ENCODE measurements at places on chromosomes 13 and 19.

DNA sequence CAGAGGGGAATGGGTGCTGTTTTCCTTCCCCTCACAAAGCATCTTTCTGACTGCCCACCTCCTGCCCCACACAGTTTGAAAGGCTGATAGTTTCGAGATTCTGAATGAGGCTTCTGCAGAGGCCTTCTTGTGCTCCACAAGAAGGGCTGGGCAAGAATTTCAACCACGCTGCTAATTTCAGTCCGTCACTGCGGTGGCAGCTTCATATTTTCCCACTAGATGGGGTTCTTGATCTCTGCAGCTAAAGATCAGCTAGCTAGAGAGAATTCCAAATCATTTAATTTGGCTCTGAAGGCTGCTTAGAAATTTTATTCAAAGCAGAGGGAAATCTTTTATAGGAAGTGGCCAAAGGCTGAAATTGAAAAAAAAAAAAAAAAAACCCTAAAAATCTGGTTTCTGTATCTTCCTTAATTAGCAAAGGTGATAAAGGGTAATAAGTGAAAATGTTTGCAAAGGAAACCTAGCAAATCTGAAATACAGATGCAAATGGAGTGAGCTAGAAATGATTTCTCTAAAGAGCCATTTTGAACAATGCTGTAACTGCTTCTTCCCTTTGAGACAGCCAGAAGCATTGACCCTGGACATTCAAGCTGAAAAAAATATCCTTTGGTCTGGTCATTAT, 38.0 kb upstream of the C13orf42 start:
- no peak for DNase-seq
- H3K27ac ChIP-seq = no peak overlapping the region
- no peak overlapping the region for H3K4me3 ChIP-seq
- H3K36me3 ChIP-seq = no peaks in the 10 kb centered on the region

DNA sequence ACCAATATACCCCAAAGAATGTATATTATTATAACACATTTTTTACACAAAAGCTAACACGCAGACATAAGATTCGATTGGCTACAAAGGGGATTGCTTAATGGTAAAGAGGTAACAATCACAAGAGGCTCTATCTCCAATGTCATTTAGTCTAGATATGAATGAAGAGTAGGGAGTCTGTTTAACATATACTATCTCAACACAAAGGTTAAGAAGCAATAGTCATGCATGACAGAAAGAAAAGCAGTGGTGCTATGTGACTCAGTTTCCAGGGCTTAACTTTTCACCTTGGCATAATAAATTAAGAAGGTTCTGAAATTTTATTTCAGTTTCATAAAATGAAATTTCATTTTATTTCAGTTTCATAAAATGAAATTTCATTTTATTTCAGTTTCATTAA, 33.3 kb downstream of the UFM1 start:
- no peaks in the 10 kb centered on the region for H3K4me1 ChIP-seq
- H3K4me3 ChIP-seq = no peak overlapping the region
- no peak for DNase-seq
- no peaks in the 10 kb centered on the region for H3K36me3 ChIP-seq
- H3K27me3 ChIP-seq = no peaks in the 10 kb centered on the region

DNA sequence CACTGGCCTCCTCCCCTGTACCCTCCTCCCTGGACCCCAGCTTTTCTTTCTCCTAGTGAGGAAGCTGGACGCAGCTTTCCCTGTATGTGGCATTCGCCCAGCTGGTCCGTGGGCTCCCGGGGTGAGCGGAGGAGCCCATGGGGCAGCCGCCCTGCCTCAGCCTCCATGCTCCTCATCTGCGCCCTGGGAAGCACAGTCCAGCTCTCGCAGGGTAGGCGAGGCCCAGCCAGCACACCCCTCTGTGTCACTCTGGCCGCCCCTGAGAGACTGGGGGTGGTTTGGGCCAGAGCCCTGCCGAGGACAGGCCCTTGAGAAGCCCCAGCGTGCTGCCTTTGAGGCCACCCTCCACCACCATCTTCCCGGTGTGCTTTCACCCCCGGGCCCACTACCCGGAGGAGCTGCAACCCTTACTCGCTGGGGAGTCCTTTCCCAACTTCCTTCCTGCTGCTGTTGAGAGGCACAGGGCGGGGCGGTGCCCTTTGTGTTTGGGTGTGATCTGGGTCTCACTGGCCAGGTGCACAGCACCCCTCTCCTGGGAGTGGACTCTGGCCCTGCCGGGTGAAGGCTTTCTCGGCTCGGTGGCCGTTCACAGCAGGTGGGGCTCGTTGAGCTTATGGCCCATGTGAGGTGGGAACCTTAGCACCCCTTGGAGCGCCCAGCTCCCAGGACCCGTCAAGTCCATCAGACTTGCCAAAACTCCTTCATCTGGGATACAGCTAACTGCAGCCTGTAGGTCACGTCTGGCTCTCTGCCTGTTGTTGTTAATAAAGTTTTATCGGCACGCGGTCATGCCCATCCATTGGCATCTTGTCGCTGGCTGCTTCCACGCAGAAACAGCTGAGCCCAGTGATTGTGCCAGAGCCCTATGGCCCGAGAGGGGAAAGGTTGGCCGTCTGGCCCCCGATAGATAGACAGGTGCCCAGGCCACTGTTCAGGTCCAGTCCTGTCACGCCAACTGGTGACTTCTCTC, 3.2 kb downstream of the NCLN start:
- peak overlapping the region; percentile 13 for H3K27ac ChIP-seq
- DNase-seq = peak; percentile 62
- no peak overlapping the region for H3K4me3 ChIP-seq
- H3K36me3 ChIP-seq = no peaks in the 10 kb centered on the region

- H3K27me3 ChIP-seq = no peaks in the 10 kb centered on the region
- peak overlapping the region; percentile 44 for H3K4me3 ChIP-seq
- no peaks in the 10 kb centered on the region for H3K4me1 ChIP-seq
- no peak overlapping the region for H3K27ac ChIP-seq
- peak; percentile 73 for DNase-seq
Observed at GRCh38 chr19:20237773-20238623, 71.0 kb downstream of the ZNF486 start.

- H3K27ac ChIP-seq = no peak overlapping the region
- no peaks in the 10 kb centered on the region for H3K36me3 ChIP-seq
- H3K27me3 ChIP-seq = no peaks in the 10 kb centered on the region
- DNase-seq = no peak
Observed at GRCh38 chr13:107217251-107217650, 649.3 kb upstream of the ARGLU1 start.

GRCh38 chr19:2239771-2240770, 3.4 kb downstream of the SF3A2 start:
- no peak overlapping the region for H3K27ac ChIP-seq
- peaks cover 6% of the 10 kb centered on the region for H3K36me3 ChIP-seq
- peak overlapping the region; percentile 11 for H3K4me3 ChIP-seq
- no peaks in the 10 kb centered on the region for H3K4me1 ChIP-seq
- H3K27me3 ChIP-seq = no peaks in the 10 kb centered on the region

- H3K4me1 ChIP-seq = no peaks in the 10 kb centered on the region
- H3K27ac ChIP-seq = no peak overlapping the region
- H3K27me3 ChIP-seq = no peaks in the 10 kb centered on the region
- no peak overlapping the region for H3K4me3 ChIP-seq
Observed at GRCh38 chr19:58007285-58007684, 4.7 kb upstream of the ZNF606 start.

DNA sequence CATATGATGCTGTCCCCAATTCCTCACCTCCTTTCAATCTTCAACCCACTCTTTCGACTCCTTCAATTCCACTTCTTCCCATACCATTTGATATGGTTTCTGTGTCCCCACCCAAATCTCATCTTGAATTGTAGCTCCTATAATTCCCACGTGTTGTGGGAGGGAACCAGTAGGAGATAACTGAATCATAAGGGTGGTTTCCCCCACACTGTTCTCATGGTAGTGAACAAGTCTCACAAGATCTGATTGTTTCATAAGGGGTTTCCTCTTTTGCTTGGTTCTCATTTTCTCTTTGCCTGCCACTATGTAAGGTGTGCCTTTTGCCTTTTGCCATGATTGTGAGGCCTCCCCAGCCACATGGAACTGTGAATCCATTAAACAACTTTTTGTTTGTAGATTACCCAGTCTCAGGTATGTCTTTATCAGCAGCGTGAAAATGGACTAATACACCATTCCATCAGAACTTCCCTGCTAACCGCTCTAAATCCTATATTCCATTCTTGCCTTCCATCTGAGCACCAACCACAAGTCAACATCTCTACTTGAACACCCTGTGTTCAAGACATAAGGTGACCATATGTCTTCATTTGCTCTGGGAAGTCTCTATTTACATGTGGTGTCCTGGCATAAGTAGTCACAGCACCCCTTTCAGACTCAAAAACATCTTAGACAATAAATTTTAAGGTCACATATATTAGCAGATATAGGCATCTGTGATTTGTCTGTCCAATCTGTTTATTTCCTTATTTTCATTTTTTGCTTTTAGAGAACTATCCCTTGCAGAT, 122.9 kb downstream of the TSHZ3 start:
- no peaks in the 10 kb centered on the region for H3K27me3 ChIP-seq
- no peaks in the 10 kb centered on the region for H3K4me1 ChIP-seq
- DNase-seq = no peak
- no peak overlapping the region for H3K27ac ChIP-seq
- H3K36me3 ChIP-seq = no peaks in the 10 kb centered on the region

DNA sequence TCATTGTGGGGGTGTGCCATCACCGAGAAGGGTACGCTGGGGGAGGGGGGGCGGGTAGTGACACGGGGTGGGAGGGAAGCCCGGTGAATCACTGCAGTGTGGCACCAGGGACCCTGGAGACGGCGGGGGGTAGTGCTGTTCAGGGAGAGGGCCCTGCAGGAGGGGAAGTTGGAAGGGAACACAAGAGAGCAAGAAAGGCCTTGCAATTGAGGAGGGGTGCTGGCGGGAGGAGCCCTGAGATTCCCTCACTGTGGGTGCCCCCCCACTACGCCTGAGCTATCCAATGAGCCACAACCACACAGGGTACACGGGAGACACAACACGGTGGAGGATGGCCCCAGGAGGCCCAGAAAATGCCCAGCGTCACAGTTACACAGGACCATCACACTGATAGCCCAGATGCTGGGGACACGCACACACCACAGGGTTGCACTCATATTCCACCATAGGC, 516 bp upstream of the ATP1A3 start:
- H3K4me1 ChIP-seq = no peaks in the 10 kb centered on the region
- no peaks in the 10 kb centered on the region for H3K27me3 ChIP-seq
- H3K4me3 ChIP-seq = no peak overlapping the region

- no peak overlapping the region for H3K4me3 ChIP-seq
- no peak overlapping the region for H3K27ac ChIP-seq
- no peaks in the 10 kb centered on the region for H3K27me3 ChIP-seq
Observed at GRCh38 chr19:32130332-32130731, 215.1 kb upstream of the ZNF507 start.

DNA sequence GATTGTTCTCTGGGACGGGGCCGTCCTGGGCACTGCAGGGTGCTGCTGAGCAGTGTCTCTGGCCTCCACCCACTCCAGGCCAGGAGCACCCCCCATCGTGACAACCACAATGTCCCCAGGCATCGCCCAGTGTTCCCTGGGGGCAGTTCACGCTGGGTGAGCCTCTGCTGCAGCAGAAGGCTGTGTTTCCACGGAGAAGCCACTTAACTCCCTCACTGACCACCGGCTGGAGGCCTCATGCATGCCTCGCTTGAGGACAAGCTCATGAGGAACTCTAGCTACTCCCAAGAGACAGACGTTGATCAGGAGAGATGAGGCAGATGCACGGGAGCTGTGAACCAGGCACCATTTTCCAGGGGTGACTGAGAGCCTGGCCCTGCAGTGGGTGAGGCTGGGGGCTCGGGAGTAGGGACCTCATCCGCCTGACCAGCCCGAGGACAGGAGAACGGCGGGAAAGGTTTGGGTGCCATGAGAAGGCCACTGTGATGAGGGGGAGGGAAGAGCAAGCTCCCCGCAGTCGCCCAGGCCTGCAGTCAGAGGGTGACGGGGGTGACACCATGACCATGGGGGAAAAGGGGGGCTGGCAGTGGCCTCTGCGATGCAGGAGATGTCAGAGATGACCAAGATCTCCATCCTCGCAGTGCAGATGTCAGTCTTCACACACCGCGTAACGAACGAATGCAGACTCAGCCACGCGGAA, 5.1 kb downstream of the SLC39A3 start:
- H3K4me3 ChIP-seq = no peak overlapping the region
- no peak for DNase-seq
- no peaks in the 10 kb centered on the region for H3K36me3 ChIP-seq
- H3K27ac ChIP-seq = no peak overlapping the region
- H3K4me1 ChIP-seq = no peaks in the 10 kb centered on the region
- no peaks in the 10 kb centered on the region for H3K27me3 ChIP-seq

- DNase-seq = peak; percentile 67
- no peaks in the 10 kb centered on the region for H3K4me1 ChIP-seq
- H3K27ac ChIP-seq = no peak overlapping the region
- H3K4me3 ChIP-seq = no peak overlapping the region
Observed at GRCh38 chr19:49983645-49984229, 22.8 kb upstream of the SIGLEC11 start.

- H3K27ac ChIP-seq = no peak overlapping the region
- H3K27me3 ChIP-seq = no peaks in the 10 kb centered on the region
- H3K4me1 ChIP-seq = no peaks in the 10 kb centered on the region
- no peak overlapping the region for H3K4me3 ChIP-seq
Observed at GRCh38 chr19:40320558-40320935, 27.6 kb downstream of the C19orf47 start.

DNA sequence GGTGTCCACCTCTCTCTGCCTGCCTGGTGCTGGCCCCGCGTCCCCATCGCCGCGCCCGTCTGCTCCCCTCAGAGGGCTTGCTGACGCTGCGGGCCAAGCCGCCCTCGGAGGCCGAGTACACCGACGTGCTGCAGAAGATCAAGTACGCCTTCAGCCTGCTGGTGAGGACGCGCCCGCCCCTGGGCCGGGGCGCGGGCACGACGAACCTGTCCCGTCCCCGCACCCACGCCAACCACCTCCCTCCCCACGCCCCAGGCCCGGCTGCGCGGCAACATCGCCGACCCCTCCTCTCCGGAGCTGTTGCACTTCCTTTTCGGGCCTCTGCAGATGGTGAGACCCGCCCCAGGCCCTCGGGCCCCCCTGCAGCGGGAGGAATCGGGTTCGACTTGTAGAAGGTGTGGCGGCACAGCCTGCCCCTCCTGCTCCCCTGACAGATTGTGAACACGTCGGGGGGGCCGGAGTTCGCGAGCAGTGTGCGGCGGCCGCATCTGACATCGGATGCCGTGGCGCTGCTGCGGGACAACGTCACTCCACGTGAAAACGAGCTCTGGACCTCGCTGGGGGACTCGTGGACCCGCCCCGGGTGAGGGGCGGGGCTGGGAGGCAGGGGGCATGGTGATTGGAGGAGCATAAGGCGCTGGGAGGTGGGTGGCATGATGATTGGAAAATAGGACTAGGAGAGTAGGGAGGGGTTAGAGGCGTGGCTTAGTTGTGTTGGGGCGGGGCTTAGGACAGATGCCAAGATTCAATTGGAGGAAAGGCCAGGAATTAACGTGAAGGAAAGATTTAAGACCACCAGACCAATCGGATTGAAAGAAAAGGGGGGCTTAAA, 6.6 kb downstream of the EPS8L1 start:
- no peak overlapping the region for H3K4me3 ChIP-seq
- peaks cover 8% of the 10 kb centered on the region for H3K27me3 ChIP-seq
- H3K36me3 ChIP-seq = no peaks in the 10 kb centered on the region
- no peak for DNase-seq
- H3K4me1 ChIP-seq = peaks cover 2% of the 10 kb centered on the region
- H3K27ac ChIP-seq = no peak overlapping the region

Measured in right lobe of liver (tissue), 6 donors.